ENCODE measurements at places on chromosomes 6 and 20.
A peak's percentile ranks its signal among the peaks of the same experiment; 100 is the strongest.

- DNase-seq = no peak
Measured at GRCh38 chr20:63699466-63700198, 3.2 kb downstream of the TNFRSF6B start.

GRCh38 chr6:158868122-158868480 lies 48.9 kb upstream of the EZR start:
- no peak for DNase-seq

DNA sequence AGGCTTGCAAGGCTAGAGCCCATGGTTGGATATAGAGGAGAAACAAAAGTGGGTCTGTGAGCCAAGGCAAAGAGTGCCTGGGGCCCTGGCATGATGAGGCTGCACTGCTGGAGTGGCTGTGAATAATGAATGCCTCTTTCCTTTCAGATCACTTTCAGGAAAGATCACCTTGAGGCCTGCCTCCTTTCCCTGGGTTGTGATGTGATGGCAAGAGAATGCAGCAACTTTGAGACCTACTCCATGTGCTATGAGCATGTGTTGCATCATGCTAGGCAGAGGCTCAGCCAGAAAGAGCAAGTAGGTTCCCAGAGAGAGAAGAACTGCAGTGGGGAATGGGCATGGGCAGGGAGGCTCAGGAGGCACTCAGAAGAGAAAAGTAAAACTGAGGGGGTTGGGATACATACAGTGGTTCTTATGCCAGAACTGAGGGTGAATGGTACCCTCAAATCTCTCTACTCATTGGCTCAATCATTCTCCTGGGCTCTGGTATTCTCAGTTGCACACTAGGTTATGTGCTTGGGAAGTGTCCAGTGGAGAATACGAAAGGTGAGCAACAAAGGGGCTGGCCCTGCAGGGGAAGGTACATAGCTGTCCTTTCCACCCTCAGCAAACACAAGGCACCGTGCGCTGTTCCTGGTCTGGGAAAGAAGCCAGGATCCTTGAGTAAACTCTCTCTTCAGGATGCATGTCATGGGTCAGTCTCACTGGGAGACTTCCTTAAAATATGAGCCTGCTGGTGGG lies 45.9 kb downstream of the CD164 start:
- no peak for DNase-seq

GRCh38 chr6:37788259-37788658 lies 31.3 kb upstream of the ZFAND3 start:
- DNase-seq = no peak

- no peak for DNase-seq
Measured at GRCh38 chr20:20450521-20450920, 82.6 kb downstream of the INSM1 start.

DNA sequence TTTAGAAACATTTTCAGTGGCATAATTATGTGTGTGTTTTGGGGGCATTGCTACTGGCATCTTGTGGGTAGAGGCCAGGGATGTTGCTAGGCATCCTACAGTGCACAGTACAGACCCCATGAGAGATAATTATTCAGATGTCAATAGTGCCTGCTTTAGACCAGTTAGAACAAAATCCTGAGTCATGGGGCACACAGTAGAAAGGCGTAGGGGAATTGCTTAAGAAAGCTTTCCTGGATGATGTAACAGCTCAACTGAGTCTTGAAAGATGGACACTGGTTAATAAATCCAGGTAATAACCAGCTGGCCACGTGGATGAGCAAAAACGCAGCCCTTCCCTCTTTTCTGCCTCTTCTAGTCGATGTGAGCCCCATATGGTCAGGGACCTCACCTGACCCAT lies 51.1 kb downstream of the KCNB1 start:
- DNase-seq = no peak

GRCh38 chr6:35691027-35691824 lies 2.5 kb upstream of the FKBP5 start:
- DNase-seq = no peak

- DNase-seq = peak; percentile 5
Measured at GRCh38 chr6:150987371-150987828, 121.9 kb downstream of the MTHFD1L start.

GRCh38 chr6:39041072-39041471 lies 7.5 kb upstream of the GLP1R start:
- no peak for DNase-seq

GRCh38 chr6:34094474-34095135 lies 51.3 kb downstream of the GRM4 start:
- DNase-seq = no peak

- DNase-seq = no peak
Measured at GRCh38 chr6:168655462-168656152, 214.6 kb downstream of the SMOC2 start.

GRCh38 chr20:24633521-24633920 lies 164.1 kb downstream of the SYNDIG1 start:
- DNase-seq = no peak

DNA sequence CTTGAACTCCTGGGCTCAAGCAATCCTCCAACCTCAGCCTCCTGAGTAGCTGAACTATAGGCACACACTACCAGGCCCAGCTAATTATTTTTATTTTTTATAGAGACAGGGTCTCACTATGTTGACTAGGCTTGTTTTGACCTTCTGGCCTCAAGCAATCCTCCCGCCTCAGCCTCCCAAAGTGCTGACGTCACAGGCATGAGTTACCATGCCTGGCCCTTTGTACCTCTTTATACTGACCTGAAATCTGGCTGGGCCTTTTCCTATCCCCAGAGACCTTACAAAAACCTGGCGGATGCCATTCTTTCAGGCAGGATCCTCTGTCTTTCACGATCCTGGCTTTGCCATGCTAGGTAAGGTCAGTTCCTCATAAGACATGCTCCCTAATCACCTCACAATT lies 11.5 kb downstream of the WFDC3 start:
- no peak for DNase-seq

GRCh38 chr20:4550740-4551139 lies 171.0 kb upstream of the PRND start:
- no peak for DNase-seq

DNA sequence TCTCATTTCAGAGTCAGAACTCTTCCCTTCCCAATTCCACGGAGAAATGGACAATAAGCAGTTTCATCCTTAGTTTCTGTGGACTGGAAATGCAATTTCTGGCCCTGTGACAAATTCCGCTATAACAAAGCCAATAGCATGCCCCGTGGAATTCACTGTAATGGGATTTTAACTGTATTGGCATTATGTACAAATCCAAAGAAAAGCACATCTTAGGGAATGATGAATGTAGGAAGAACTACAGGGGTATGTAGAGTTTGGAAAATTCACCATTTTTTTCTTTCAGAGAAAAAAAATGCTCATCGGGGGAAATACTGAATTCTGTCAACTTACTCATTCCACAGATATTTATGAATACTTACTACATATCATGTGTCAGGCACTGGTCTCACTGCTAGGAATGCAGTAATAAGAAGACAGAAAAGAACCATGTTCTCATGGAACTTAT lies 43.5 kb downstream of the KIF6 start:
- no peak for DNase-seq

DNA sequence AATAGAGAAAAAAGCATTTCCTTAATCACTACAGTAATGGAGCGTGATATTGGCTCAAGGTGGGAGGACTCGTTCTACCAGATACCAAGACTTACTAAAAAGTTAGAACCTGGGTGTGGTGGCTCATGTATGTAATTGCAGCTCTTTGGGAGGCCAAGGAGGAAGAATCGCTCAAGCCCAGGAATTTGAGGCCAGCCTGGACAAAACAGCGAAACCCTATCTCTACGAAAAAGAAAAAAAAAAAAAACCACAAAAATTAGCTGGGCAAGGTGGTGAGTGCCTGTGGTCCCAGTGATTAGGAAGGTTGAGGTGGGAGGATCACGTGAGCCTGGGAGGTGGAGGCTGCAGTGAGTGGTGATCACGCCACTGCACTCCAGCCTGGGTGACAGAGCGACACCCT lies 24.0 kb upstream of the ATRN start:
- DNase-seq = no peak

DNA sequence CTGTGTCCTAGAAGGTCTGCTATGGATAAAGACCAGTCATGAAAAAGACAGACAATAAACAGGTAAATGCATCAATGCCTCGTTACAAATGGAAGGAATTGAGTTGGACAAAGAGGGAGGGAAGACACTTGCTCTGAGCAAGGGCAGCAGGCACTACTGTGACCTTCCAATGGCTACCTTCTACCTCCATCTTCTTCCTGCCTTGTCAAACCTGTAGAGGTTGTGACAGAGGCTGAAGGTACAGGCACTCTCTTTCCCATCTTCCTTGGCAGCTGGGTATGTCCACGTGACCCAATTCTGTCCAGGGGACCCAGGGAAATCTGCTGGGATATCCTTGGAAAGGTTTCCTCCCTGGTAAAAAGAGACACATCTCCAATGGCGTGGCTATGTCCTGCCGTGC lies 274.8 kb downstream of the TFAP2C start:
- no peak for DNase-seq

DNA sequence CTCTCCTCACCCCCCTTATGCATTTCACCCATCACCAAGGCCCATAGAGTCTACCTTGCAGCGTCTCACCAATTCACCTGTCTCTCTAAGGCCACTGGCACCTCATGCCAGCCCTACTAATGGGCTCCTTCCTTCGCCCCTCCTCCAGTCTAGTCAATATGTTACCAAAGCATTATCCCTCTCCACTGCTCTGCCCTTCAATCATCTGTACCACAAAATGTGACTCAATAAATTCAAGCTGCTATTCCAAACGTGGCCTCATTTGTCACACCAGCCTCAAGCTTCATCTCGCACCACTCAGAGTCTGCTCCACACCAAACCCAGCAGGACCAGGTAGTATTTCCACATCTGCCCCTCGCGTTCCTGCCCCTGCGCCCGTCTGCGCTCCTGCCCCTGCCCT lies 21.8 kb upstream of the RPS6KA2 start:
- DNase-seq = no peak

DNA sequence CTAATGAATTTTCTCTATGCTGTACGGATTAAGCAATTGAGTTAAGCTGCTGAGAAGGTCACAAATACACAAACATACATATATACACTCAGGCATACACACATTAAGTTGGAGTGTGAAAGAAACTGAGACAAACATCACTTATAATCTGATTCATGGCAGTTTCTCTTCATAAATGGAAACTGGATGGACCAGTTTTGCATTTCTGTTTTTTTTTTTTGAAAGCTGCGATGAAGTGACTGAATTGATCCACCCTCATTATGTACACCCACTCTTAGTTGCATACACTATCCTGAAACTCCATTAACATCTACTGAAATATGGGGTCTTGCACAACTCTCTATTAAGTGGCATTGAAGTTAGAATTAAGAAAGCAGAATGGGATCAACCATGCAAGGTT lies 32.9 kb upstream of the TENT5A start:
- DNase-seq = no peak

- no peak for DNase-seq
Measured at GRCh38 chr6:117540670-117541069, 58.2 kb downstream of the DCBLD1 start.

DNA sequence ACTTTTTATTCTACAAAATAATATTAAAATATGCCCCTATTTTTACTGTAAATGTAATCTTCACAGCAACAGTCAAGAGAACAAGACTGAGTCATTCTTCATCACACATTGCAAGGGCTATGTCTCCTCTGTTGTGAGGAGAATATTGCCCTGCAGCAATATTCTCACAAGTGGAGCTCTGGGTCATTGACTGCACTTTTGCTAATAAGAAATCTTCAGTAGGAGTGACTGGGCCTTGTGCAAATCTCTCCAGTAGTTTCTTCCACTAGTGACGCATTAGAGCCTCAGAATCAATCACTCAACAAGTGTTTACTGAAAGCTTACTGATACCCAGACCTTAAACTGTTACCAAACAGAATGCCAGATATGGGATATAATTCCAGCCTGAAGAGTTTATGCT lies 49.1 kb downstream of the LAMA2 start:
- DNase-seq = no peak

DNA sequence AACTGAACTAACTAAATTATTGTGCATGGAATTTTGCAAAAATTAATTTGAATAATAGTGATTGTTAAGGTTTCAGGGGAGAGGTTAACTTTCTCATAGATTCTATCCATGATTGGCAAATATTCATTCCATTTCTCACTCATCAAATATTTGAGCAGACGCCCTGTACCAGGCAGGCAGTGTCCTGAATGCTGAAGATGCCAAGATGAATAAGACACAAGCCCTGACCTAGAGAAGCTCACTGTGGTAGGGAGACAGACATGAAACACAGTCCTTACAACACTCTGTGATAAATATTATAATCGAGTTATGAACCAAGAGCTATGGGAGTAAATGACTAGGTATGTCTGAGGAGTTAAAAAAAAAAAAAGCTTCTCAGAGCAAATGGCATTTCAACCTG lies 18.4 kb upstream of the ID4 start:
- DNase-seq = no peak

DNA sequence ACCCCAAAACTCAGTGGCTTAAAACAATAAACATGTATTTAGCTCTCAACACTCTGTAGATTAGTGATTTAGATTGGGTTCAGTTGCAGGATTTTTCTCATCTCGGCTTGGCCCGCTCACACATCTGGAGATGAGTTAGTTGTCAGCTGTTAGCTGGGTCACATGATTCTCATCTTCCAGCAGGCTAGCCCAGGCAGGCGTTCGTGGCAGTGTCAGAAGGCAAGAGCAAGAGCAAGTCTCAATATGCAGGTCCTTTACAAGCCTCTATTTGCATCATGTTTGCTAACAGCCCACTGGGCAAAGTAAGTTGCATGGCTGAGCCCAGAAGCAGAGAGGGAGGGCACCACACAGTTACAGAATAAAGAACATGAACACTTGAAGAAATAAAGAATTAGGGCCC lies 83.6 kb upstream of the MYLIP start:
- DNase-seq = no peak

- DNase-seq = no peak
Measured at GRCh38 chr20:63006540-63007359, at the start of gene BHLHE23. BHLHE23 (minus strand) TSS chr20:63006964; CDS start chr20:63006774, 190 bp downstream.

DNA sequence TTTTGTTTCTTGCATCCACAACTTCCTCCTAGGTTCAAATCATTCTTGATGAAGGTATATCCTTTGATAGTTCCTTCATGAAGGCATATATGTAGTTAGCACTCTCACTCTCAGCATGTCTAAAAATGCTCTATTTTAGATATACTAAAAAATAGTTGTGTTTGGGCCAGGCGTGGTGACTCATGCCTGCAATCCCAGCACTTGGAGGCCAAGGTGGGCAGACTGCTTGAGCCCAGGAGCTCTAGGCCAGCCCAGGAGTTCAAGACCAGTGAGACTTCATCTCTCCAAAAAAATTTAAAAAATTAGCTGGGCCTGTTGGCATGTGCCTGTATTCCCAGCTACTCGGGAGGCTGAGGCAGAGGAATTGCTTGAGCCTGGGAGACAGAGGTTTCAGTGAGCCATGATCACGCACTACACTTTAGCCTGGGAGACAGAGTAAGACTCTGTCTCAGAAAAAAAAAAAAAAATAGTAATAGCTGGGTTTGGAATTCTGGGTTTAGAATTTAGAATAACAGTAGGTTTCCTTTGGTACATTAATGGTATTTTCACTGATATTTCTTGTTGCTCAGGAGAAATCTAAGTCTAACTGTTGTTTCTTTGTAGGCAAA lies 7.0 kb downstream of the SERAC1 start:
- DNase-seq = no peak

DNA sequence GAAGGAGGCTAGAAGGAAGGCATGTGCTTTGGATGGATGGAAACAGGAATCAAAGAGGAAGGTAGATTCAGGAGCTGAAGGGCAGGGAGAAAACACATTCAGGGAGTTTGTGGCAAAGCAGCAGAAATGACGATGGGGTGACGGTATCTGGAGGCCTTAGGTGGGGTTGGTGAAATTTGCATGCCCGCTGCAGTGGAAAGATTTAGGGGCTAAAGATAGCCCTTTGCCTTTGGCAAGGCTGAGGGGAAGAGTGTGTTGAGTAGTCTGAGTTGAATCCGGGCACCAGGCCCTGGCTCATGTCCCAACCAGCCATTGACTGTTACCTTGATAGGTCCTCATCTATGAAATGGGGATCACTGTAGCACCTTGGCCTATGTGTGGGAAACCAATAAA lies 1.3 kb downstream of the GZF1 start:
- DNase-seq = no peak

Data from stimulated activated CD4-positive, alpha-beta T cell treated with anti-CD3 and anti-CD28 coated beads, Interleukin-12 subunit alpha, Interleukin-12 subunit beta, amount 100 ng/mL, for 24 hours (primary cell).